ENCODE measurements at places on chromosomes 11 and 22. TPM values are rescaled to one million over a fixed set of nuclear protein-coding genes. Genes with fewer than 3 reads are reported as not detected.
A peak's percentile ranks its signal among the peaks of the same experiment; 100 is the strongest.

The PHLDB1 gene
- total RNA-seq = 38.9 TPM

- DNase-seq = no peak
- H3K4me1 ChIP-seq = no peaks in the 10 kb centered on the region
- no peaks in the 10 kb centered on the region for H3K27me3 ChIP-seq
- H3K4me3 ChIP-seq = no peak overlapping the region
- H3K36me3 ChIP-seq = peaks cover 83% of the 10 kb centered on the region
- H3K27ac ChIP-seq = no peak overlapping the region
Observed at GRCh38 chr11:65973439-65974110, 12.0 kb downstream of the SART1 start.

- no peaks in the 10 kb centered on the region for H3K36me3 ChIP-seq
- H3K4me3 ChIP-seq = no peak overlapping the region
- H3K27ac ChIP-seq = no peak overlapping the region
- no peaks in the 10 kb centered on the region for H3K4me1 ChIP-seq
- peaks cover 17% of the 10 kb centered on the region for H3K27me3 ChIP-seq
- DNase-seq = no peak
Observed at GRCh38 chr11:32317643-32318042, 117.7 kb downstream of the WT1 start.

DNA sequence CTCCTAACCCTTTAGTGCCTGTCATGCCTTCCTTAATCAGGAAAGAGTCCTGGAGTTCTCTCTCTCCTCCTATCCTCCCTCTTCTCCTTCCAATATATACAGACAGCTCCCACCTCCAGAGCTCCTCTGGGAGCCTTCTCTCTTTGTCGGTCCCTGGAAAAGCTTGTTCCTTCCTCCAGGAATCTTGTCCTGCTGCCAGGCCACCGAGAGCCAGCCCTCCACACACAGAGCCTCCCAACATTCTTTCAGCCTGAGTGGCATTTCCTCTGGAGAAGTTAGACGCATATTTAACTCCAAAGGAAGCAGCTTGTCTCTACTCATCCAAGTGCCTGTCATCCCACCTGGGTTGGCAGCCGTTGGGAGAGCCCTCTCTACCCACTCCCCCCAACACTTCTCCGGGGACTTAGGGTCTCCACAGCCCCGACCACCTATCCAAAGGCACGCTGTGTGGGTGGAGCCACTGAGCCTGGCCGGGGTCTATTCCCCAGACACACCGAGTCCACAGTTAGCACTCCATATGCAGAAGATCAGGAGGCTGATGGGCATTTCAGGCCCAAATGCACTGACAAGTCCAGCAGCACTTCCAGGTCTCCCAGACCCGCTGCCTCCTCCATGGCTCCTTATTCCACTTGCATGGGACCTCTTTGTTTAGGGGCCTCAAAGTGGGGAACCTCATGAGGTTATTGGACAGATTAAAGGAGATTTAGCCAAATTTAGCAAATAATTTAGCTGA lies 31.1 kb downstream of the DKK3 start:
- peak; percentile 88 for DNase-seq
- peaks cover 83% of the 10 kb centered on the region for H3K36me3 ChIP-seq
- H3K4me1 ChIP-seq = peaks cover 92% of the 10 kb centered on the region
- H3K27me3 ChIP-seq = no peaks in the 10 kb centered on the region
- H3K27ac ChIP-seq = peak overlapping the region; percentile 73

- H3K4me3 ChIP-seq = no peak overlapping the region
- H3K27me3 ChIP-seq = no peaks in the 10 kb centered on the region
- DNase-seq = no peak
- H3K36me3 ChIP-seq = no peaks in the 10 kb centered on the region
- no peak overlapping the region for H3K27ac ChIP-seq
Observed at GRCh38 chr11:72326151-72326848, 82.3 kb upstream of the PHOX2A start.

The RIBC2 gene
- total RNA-seq = not detected

The CHRM4 gene
- 0.42 TPM for total RNA-seq

GRCh38 chr11:68008381-68009337 lies 1.5 kb upstream of the ALDH3B1 start:
- no peak overlapping the region for H3K4me3 ChIP-seq
- no peaks in the 10 kb centered on the region for H3K27me3 ChIP-seq
- H3K4me1 ChIP-seq = peaks cover 52% of the 10 kb centered on the region
- peaks cover 13% of the 10 kb centered on the region for H3K36me3 ChIP-seq

GRCh38 chr11:33168709-33169200 lies 7.5 kb upstream of the CSTF3 start:
- peak overlapping the region; percentile 28 for H3K27ac ChIP-seq
- DNase-seq = no peak
- no peak overlapping the region for H3K4me3 ChIP-seq
- peaks cover 16% of the 10 kb centered on the region for H3K4me1 ChIP-seq

DNA sequence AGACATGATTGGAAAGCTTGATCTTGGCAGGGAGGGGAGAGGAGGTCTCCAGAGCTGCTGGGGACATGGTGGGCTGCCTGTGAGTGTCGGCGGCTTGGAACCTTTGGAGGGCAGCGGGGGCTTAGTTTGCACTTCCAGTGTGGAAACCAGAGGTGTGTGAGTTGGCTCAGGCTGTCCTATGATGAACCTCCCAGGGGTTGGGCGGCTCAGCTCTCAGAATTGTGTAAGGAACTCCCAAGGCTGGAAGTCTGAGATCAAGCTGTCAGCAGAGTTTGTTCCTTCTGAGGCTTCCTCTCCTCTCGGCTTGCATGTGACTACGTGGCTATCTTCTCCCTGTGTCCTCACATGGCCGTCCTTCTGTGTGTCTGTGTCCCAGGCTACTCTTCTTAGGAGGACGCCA lies 87.9 kb upstream of the B3GAT1 start:
- H3K27me3 ChIP-seq = no peaks in the 10 kb centered on the region
- H3K27ac ChIP-seq = no peak overlapping the region
- DNase-seq = no peak
- no peaks in the 10 kb centered on the region for H3K36me3 ChIP-seq

The KRTAP5-7 gene
- total RNA-seq = not detected

The SCGB1A1 gene
- total RNA-seq = not detected

The NXPE1 gene
- total RNA-seq = not detected

GRCh38 chr11:70097783-70098563 lies 19.9 kb downstream of the ANO1 start:
- no peaks in the 10 kb centered on the region for H3K36me3 ChIP-seq
- DNase-seq = no peak
- no peak overlapping the region for H3K27ac ChIP-seq
- H3K4me1 ChIP-seq = no peaks in the 10 kb centered on the region
- no peak overlapping the region for H3K4me3 ChIP-seq

DNA sequence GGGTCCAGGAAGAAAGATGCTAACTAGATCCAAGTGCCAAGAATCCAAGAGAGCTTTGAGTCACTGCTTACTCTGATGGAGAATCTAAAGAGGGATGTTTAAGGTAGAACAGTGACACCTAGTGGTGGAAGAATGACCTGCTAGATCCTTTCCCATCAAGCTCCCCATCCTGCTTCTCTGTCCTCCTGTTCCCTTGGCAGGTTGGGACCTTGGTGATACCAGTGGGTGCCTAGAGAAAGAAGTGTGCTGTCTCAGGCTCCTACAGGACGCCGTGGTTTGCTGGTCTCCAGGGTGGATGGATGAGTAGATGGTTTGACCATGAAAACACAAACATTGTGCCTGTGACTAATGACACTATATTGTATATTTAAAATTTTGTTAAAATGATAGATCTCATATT lies 383.7 kb downstream of the TMEM135 start:
- H3K27ac ChIP-seq = no peak overlapping the region
- H3K4me1 ChIP-seq = peaks cover 33% of the 10 kb centered on the region

DNA sequence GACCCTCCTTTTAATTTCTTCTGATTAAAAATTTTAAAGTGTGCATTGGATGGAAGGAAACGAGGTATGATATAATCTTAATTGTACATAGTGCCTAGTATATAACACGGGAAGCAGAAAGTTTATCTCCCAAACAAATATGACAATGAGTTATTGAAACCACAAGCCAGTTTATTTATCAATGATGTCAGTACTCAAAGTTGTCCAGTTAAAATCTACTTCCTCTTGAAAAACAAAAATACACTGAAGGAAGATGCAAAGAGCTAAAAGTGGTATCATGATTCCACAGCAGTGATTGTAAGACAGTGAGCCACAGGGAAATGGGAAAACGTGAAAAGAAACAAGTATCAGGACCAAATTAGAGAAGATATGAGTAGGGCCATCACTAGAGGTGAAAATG lies 18.8 kb upstream of the OR5B21 start:
- no peak overlapping the region for H3K27ac ChIP-seq
- no peak overlapping the region for H3K4me3 ChIP-seq
- no peaks in the 10 kb centered on the region for H3K27me3 ChIP-seq
- 0 out of 2 replicates have a peak, but pooled peaks cover 8% of the 10 kb centered on the region for H3K36me3 ChIP-seq

DNA sequence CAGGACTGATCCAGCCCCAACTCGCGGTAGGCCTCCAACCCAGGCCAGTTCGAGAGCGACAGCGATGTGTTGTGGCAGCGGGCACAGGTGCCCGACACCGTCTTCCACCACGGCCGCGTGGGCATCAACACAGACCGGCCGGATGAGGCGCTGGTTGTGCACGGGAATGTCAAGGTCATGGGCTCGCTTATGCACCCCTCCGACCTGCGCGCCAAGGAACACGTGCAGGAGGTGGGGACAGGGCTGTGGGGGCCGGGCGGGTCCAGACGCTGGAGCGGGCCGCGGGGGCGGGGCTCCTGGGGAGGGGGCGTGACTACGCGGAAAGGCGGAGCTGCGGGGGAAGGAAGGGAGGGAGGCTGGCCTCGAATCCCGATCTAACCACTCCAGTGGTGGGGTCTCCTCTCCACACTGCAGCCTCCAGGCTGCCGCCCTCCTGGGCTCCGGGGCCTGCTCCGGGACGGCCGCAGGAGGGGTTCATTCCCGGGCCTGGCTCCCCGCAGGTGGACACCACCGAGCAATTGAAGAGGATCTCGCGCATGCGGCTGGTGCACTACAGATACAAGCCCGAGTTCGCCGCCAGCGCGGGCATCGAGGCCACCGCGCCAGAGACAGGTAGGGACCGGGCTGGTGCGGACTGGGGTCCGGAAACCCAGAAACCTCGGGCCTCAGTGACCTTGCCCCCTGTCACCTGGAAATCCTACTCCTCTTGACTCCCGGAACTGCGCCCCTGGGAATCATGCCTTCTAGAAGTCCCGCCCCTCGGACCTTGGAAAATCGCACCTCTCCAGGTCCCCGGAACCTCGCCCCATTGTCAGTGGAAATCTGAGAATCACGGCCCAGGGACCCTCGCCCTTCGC lies 14.9 kb downstream of the TMEM258 start:
- DNase-seq = no peak
- no peak overlapping the region for H3K4me3 ChIP-seq
- H3K4me1 ChIP-seq = no peaks in the 10 kb centered on the region
- no peaks in the 10 kb centered on the region for H3K27me3 ChIP-seq

Measured in SJSA1 (cell line).